Stimulated activated CD8-positive, alpha-beta memory T cell treated with anti-CD3 and anti-CD28 coated beads, Interleukin-15, amount 100 ng/mL, for 4 hours (primary cell): ENCODE measurements at places on chromosomes 2 and 18.

- no peak for DNase-seq
Observed at GRCh38 chr2:201484805-201485204, 33.3 kb downstream of the STRADB start.

DNA sequence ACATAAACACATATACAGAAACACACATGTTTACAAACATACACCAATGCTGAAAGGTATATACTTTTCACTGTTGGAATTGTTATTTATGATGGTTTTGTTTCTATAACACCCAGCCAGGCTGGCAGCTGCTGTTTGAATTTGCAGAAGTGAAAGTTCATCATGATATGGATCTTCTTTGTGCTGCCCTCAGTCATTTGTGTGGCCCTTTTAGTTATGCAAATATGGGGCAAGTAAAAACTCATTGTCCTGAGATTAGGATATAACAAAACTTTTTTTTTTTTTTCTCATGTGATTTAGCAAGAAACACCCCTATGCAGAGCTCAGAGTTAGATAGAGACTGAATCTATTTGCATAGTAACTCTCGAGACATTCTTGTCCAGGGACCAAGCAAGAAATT lies 714.1 kb downstream of the KCNJ3 start:
- DNase-seq = no peak

DNA sequence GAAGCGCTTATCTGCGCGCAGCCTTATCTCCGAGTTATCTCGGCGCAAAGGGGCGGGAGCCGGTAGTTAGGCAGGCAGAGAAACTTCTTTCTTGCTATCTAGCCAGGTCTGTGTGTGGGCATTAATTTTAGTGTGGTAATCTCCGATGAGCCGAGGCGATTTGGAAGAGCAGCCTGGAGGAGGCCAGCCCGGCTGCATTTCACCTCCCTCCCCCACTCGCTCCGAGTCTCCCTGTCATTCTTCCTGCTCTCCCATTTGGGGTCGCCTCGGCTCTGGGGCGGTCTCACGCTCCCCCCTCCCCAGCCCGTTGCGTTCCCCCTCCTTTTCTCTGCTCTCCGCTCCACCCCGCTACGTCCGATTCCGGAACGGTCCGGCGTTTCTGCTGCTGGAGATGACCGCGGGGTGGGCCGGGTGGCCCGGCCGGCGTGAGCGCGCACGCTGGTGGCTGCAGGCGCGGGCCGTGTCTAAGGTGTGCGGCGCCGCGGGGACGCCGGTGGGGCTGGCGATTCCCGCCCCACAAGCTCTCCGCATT lies 566 bp downstream of the GATA6 start:
- no peak for DNase-seq

- DNase-seq = peak; percentile 10
Observed at GRCh38 chr2:71071681-71072398, 3.4 kb downstream of the NAGK start.

- DNase-seq = no peak
Observed at GRCh38 chr2:173077506-173078177, 2.0 kb downstream of the MAP3K20 start.

DNA sequence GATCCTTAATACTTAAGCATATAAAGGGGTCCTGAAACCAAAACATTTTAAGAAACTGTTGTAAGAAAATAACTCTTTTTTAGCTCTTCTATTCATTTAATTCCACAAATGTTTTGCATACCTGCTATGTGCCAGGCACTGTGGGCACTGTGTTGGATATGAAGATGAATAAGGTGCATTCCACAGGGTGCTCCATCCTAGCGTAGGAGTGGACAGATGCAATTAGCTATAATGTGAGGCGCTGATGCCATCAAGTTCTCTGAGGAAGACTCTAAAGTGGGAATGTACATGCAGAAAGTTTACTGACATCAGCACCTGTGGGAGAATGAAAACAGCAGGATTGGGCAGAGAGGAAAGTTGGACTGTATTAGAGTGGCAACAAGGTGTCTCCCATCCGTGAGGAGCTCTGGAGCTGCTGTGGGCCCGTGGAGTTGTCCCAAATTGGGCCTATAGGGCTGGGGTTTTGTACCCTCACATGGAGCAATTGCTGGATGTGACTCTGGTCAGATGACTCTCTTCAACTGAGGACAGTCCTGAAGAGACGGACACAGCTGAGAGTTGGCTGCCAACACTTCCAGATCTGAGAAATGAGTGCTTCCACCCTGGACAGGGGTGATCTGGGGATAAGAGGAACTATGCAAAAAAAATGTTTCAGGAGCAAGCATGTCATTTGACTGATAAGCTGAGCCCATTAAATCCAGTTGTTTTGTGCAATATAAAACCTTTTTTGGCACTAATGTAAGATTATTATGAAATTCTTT lies 22.3 kb downstream of the CD8A start:
- no peak for DNase-seq
